ENCODE measurements at places on chromosomes 3 and 15.

GRCh38 chr3:39191111-39191510 lies 1.3 kb downstream of the XIRP1 start:
- no peak for DNase-seq

GRCh38 chr3:85005946-85006345 lies 47.2 kb downstream of the CADM2 start:
- DNase-seq, result no peak

DNA sequence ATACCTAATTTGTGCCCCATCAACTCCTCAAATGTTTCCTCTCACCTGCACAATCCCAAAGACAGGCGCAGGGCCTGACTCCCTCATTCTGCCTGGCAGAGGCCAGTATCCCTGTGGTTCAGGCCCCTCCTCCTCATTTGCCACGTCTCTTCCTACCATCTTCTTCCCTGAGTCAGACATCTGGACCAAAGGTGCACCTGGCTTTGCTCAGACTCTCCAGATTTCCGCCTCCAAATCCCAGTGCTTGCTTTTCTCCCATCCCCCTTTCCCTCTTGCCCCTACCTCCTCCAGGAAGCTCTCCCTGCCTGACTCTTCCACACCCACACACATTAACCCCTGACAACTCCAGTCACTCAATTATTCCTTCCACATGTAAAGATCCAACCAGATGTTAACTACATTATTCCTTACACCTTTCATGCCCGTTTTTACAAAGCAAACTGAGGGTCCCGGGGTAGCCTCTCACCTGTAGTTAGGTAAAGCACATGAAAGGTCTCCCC lies 19.6 kb downstream of the SEMA7A start:
- no peak for DNase-seq

GRCh38 chr3:154954757-154955156 lies 125.4 kb upstream of the MME start:
- no peak for DNase-seq

- no peak for DNase-seq
Observed at GRCh38 chr15:85329561-85330422, 50.6 kb upstream of the AKAP13 start.

- no peak for DNase-seq
Observed at GRCh38 chr3:161371441-161372320, at the start of gene SPTSSB. TSS of gene SPTSSB (minus strand) at chr3:161371517. CDS start at chr3:161346323, 25,194 bp downstream.

All from retinal pigment epithelial cell (primary cell).